ENCODE measurements at places on chromosomes 2 and 18.

DNA sequence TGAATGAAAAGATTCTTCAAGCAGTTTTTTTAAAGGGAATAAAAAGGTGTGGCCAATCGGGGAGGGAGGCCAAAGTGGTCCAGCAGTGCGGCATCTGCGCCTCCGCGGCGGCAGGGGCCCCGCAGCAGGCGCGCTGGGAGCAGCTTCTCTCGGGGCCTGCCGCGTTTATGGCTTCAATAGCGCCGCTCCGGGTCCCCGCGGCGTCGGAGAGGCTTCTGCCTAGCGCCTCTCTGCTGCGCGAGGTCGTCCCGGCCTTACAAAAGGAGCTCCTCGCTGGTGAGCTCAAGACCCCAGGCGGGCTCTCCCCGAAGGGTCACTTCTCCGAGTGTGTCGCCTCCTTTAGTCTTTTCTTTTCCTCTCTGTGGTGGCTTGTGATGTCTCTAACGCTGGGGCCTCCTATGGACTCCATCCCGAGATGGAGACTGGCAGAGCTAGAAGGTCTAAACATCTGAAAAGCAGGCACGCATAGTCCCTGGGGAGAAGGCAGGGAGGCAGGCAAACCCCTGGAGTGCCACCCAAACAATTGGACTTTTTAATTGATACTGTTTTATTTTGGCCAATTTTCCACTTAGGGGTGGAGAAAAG is 67.1 kb downstream of the SUMO1 start:
- no peak overlapping the region for H3K27ac ChIP-seq
- H3K4me3 ChIP-seq = no peak overlapping the region

DNA sequence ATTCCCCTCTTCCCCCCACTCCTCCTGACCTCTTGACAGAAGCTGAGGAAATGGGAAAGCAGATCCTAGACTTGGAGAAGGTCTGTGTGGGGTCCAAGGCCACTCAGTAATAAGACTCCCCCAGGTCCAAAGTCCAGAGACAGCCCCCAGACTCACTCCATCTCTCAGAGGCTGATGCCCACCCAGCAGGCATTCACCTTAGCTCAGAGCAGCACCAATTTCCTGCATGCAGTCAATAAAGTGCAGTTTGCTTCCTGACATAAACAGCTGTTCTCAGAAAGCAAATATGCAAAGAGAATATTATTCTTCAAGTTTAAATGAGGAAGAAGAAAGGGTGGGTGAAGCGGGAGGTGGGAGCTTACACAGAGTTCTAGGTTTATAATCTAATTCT is 84.1 kb upstream of the RTN4 start:
- peaks cover 4% of the 10 kb centered on the region for H3K4me1 ChIP-seq
- H3K27me3 ChIP-seq = no peaks in the 10 kb centered on the region
- H3K27ac ChIP-seq = no peak overlapping the region
- no peak overlapping the region for H3K4me3 ChIP-seq

GRCh38 chr2:239936838-239937581 is 88.1 kb downstream of the NDUFA10 start:
- no peaks in the 10 kb centered on the region for H3K36me3 ChIP-seq
- H3K4me1 ChIP-seq = no peaks in the 10 kb centered on the region
- peak; percentile 17 for DNase-seq
- H3K4me3 ChIP-seq = no peak overlapping the region

- no peaks in the 10 kb centered on the region for H3K4me1 ChIP-seq
- no peaks in the 10 kb centered on the region for H3K36me3 ChIP-seq
- no peak overlapping the region for H3K4me3 ChIP-seq
- no peak overlapping the region for H3K27ac ChIP-seq
- no peaks in the 10 kb centered on the region for H3K27me3 ChIP-seq
These were observed 164.7 kb downstream of the ZBTB7C start for GRCh38 chr18:48244530-48244929.

DNA sequence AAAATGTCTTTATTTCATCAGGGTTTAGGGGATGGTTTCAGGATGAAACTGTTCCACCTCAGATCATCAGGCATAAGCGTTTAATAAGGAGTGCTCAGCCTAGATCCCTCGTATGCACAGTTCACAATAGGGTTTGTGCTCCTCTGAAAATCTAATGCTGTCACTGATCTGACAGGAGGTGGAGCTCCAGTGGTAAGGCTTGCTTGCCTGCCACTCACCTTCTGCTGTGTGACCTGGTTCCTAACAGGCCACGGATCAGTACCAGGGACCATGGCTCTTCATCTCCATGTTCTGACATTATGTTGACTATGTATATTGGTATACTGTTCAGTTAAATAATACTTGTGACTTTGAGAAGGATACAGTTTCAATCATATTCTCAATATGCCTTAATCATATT is 41.6 kb downstream of the PPIG start:
- no peak overlapping the region for H3K27ac ChIP-seq
- no peak for DNase-seq
- H3K36me3 ChIP-seq = peaks cover 72% of the 10 kb centered on the region
- H3K4me1 ChIP-seq = no peaks in the 10 kb centered on the region

- peaks cover 5% of the 10 kb centered on the region for H3K36me3 ChIP-seq
- H3K27ac ChIP-seq = no peak overlapping the region
- no peaks in the 10 kb centered on the region for H3K27me3 ChIP-seq
- no peaks in the 10 kb centered on the region for H3K4me1 ChIP-seq
These were observed 23.8 kb downstream of the PRELID3A start for GRCh38 chr18:12431561-12431960.

- H3K27ac ChIP-seq = no peak overlapping the region
- H3K4me3 ChIP-seq = no peak overlapping the region
- no peaks in the 10 kb centered on the region for H3K27me3 ChIP-seq
- no peak for DNase-seq
- H3K4me1 ChIP-seq = peaks cover 6% of the 10 kb centered on the region
- H3K36me3 ChIP-seq = no peaks in the 10 kb centered on the region
These were observed 6.3 kb downstream of the EPC2 start for GRCh38 chr2:148650881-148651280.

DNA sequence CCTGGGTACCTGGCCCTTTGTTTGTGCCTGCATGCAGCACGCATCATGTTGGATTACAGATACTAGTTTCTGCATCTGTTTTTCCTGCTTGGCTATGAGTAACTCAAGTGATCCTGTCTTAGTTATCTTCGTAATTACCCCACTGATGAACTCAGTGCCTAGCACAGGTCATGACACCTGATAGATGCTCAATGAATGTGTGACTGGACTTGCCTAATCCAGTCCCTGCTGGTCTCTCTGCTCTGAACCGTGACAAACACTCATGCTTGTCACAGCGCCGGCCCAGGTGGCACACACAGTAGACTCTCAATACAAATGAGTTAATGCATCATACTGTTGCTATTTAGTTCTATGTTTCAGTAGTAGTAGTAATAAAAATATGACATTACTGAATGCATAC is 31.2 kb upstream of the NTSR2 start:
- H3K4me3 ChIP-seq = no peak overlapping the region
- H3K36me3 ChIP-seq = no peaks in the 10 kb centered on the region
- DNase-seq = no peak
- no peaks in the 10 kb centered on the region for H3K4me1 ChIP-seq

DNA sequence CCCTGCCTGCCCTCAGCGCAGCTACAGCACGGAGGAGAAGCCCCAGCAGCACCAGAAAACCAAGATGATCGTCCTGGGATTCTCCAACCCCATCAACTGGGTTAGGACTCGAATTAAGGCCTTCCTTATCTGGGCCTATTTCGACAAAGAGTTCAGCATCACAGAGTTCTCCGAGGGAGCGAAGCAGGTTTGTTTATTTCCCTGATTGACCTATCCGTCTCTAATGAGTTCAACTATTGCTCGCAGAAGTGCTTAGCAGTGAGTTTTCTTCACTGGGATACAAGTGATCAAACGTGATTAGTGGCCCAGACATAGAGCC is 639 bp downstream of the MAIP1 start:
- H3K4me3 ChIP-seq = peak overlapping the region; percentile 99
- H3K4me1 ChIP-seq = no peaks in the 10 kb centered on the region

DNA sequence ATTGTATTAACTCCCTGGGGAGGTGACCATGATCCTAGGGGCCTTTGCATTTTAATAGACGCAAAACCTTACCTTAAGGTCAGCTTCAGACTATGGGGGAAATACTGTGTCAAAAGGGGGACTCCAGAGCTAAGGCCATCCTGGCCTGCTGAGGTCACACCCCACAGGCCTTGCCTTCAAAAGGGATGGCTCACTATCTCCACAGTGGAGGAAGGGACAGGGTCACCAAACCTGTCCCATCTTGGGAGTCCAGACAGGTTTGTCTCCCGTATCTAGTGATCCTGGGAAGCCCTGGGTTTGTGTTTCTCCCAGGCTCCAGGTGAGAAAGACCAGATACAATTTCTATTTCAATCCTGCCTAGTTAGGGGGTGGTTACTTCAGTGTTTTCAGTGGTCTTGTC is 24.9 kb downstream of the CAPN14 start:
- no peaks in the 10 kb centered on the region for H3K36me3 ChIP-seq
- no peaks in the 10 kb centered on the region for H3K27me3 ChIP-seq
- no peak overlapping the region for H3K4me3 ChIP-seq
- H3K27ac ChIP-seq = no peak overlapping the region
- peaks cover 2% of the 10 kb centered on the region for H3K4me1 ChIP-seq

DNA sequence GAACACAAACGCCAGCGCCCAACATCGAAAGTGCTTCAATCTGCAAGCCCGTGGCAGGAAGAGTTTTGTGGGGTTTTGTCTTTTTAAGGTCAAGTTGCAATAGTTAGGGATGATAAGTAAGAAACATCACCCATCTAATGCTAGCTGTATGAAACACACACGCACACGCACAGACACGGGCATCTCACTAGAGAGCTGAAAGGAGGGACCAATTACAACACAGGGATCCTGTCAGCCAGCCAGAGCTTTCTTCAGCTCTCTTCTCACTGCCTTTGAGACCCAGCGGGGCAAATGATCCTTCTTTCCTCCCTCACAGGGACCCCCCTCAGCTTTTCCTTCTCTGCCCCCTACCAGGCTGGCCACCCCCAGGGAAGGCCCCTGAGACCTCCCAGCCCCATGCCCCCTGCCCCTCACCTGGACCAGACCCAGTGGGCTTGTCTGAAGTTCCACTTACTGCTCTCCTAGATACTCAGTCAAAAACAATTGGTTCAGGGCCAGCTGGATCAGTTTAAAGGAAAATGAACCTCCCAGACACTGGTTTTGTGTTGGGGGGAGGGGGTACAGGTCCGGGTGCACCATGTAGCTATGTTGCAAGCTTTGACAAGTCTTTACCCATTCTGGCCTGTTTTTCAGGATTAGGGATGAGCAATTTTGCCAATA is 17.9 kb downstream of the CYP26B1 start:
- H3K4me3 ChIP-seq = no peak overlapping the region
- no peaks in the 10 kb centered on the region for H3K4me1 ChIP-seq
- H3K36me3 ChIP-seq = no peaks in the 10 kb centered on the region

- H3K4me3 ChIP-seq = no peak overlapping the region
- DNase-seq = no peak
- H3K27ac ChIP-seq = no peak overlapping the region
- no peaks in the 10 kb centered on the region for H3K4me1 ChIP-seq
- H3K27me3 ChIP-seq = peaks cover 35% of the 10 kb centered on the region
These were observed 4.8 kb downstream of the AMER3 start for GRCh38 chr2:130759906-130760753.

- peaks cover 4% of the 10 kb centered on the region for H3K4me1 ChIP-seq
- no peak overlapping the region for H3K4me3 ChIP-seq
- DNase-seq = no peak
- H3K27ac ChIP-seq = no peak overlapping the region
These were observed 41.1 kb downstream of the CDC42EP3 start for GRCh38 chr2:37630301-37630700.

GRCh38 chr2:212328712-212329496 is 209.7 kb downstream of the ERBB4 start:
- H3K36me3 ChIP-seq = no peaks in the 10 kb centered on the region
- DNase-seq = no peak
- no peak overlapping the region for H3K4me3 ChIP-seq
- peaks cover 2% of the 10 kb centered on the region for H3K4me1 ChIP-seq
- H3K27ac ChIP-seq = no peak overlapping the region

- peak; percentile 35 for DNase-seq
- no peaks in the 10 kb centered on the region for H3K27me3 ChIP-seq
- peaks cover 9% of the 10 kb centered on the region for H3K4me1 ChIP-seq
- H3K27ac ChIP-seq = no peak overlapping the region
These were observed 54.7 kb upstream of the OTOF start for GRCh38 chr2:26532301-26533250.

GRCh38 chr2:238128534-238129001 is 9.9 kb upstream of the KLHL30 start:
- H3K36me3 ChIP-seq = no peaks in the 10 kb centered on the region
- H3K4me3 ChIP-seq = no peak overlapping the region
- no peak overlapping the region for H3K27ac ChIP-seq
- no peaks in the 10 kb centered on the region for H3K4me1 ChIP-seq
- peak; percentile 86 for DNase-seq

GRCh38 chr2:180520921-180521581 is 459.4 kb upstream of the UBE2E3 start:
- DNase-seq = no peak
- no peaks in the 10 kb centered on the region for H3K36me3 ChIP-seq
- peaks cover 5% of the 10 kb centered on the region for H3K4me1 ChIP-seq
- no peaks in the 10 kb centered on the region for H3K27me3 ChIP-seq

DNA sequence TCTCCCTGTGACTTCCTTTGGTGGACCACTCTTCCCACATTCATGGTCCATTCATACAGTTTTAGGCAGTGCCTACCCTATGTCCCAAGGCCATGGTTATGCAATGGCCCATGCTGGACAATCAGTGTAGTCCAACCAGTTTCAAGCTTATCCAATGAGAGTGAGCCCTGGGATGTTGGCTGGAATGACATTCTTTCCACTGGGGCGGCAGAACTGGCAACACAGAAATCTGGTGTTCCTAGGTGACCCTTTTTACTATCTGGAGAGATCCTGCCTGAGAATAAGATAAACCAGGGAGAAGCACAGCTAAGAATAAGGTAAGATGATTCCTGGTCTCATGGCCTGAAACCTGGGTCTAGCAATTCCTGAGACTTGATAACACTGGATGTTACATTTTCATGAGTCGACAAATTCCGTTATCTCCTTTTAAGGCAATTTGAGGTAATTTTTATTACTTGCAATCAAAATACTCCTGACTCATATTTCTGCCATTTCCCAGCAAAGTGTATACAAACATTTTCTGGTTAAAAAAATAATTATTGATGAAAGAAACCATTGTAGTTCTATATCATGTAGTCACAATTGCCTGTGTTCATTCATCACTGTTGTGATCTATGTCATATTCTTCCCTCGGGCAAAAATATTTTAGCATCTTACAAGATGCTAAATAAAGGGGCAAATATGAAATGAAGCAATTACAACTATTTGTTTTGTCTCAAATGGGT is 271.5 kb upstream of the LYPD1 start:
- H3K27me3 ChIP-seq = no peaks in the 10 kb centered on the region
- no peak overlapping the region for H3K27ac ChIP-seq
- H3K36me3 ChIP-seq = no peaks in the 10 kb centered on the region
- DNase-seq = no peak
- peaks cover 4% of the 10 kb centered on the region for H3K4me1 ChIP-seq

DNA sequence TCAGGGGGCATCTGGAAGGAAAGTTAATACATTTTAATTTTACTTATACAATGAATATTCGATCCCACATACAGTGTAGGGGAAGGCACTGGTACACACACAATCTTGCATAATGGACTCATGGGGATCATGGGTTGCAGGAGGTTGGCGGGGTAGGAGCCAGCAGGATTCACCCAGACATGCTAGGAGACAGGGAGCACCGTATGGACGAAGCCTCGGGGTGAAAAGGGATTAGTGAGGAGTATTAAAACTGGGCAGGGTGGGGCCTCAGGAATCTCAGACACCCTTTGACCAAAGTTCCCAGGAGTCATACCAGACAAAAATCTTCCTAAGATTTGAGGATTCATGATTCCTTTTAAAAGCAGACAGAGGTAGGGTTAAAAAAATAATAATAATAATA is 140.8 kb downstream of the BCL11A start:
- H3K4me1 ChIP-seq = peaks cover 17% of the 10 kb centered on the region
- H3K4me3 ChIP-seq = no peak overlapping the region
- H3K27ac ChIP-seq = no peak overlapping the region
- DNase-seq = no peak
